ENCODE measurements at places on chromosomes 3 and 15. TPM values are rescaled to one million over a fixed set of nuclear protein-coding genes. Genes with fewer than 3 reads are reported as not detected.

Gene AMOTL2
- polyA plus RNA-seq: 38.9 TPM

Gene NPAP1
- 0.09 TPM for polyA plus RNA-seq

Gene ITGA11
- 3.7 TPM for polyA plus RNA-seq

Gene ITPKA
- 0.51 TPM for polyA plus RNA-seq

Gene AP4E1
- polyA plus RNA-seq: 7.7 TPM

Gene DNAH1
- 5.6 TPM for polyA plus RNA-seq

Gene FLNB
- 43.4 TPM for polyA plus RNA-seq

Gene ARMC8
- 43.7 TPM for polyA plus RNA-seq

Gene CMSS1
- 25.0 TPM for polyA plus RNA-seq

Gene PATL2
- polyA plus RNA-seq: 0.78 TPM

Gene IGF1R
- 14.9 TPM for polyA plus RNA-seq

Gene GRAMD2A
- polyA plus RNA-seq: 2.5 TPM

Gene LIPC
- polyA plus RNA-seq: 0.49 TPM

Gene SLC6A1
- polyA plus RNA-seq: 2.4 TPM

Gene UNC13C
- 2.5 TPM for polyA plus RNA-seq

Gene SETMAR
- polyA plus RNA-seq: 15.4 TPM

Gene APOD
- 37.8 TPM for polyA plus RNA-seq

Gene SI
- not detected for polyA plus RNA-seq

Gene SCN5A
- polyA plus RNA-seq: 5.9 TPM

Gene ZNF197
- polyA plus RNA-seq: 16.6 TPM

Gene TPRG1
- polyA plus RNA-seq: 2.7 TPM

Gene CSPG4
- 108 TPM for polyA plus RNA-seq

Gene ZCWPW2
- polyA plus RNA-seq: 1.7 TPM

Gene AMT
- 14.4 TPM for polyA plus RNA-seq

Gene KNL1
- 7.5 TPM for polyA plus RNA-seq

Gene GOLGA6D
- 0.30 TPM for polyA plus RNA-seq

Gene IGSF11
- 1.7 TPM for polyA plus RNA-seq

Gene ACKR2
- 0.46 TPM for polyA plus RNA-seq

Gene GOLGA8R
- polyA plus RNA-seq: 9.1 TPM

Gene GAP43
- 1.4 TPM for polyA plus RNA-seq

Gene GADL1
- 28.7 TPM for polyA plus RNA-seq

Gene ATP10A
- 2.9 TPM for polyA plus RNA-seq

Gene OR4M2
- polyA plus RNA-seq: not detected

Gene FRMD5
- 0.42 TPM for polyA plus RNA-seq

Gene MESD
- polyA plus RNA-seq: 18.7 TPM

Gene SLITRK3
- polyA plus RNA-seq: 0.33 TPM

Gene TLR9
- polyA plus RNA-seq: 0.44 TPM

Gene SOX2
- 0.10 TPM for polyA plus RNA-seq

Gene NIPA2
- 40.5 TPM for polyA plus RNA-seq

Gene DAZL
- polyA plus RNA-seq: not detected

Gene CCR8
- polyA plus RNA-seq: not detected

Gene IMPG2
- polyA plus RNA-seq: 1.8 TPM

Gene ATP1B3
- polyA plus RNA-seq: 92.4 TPM
